Ovary (tissue), 10 donors: ENCODE measurements at places on chromosomes 6 and 20. TPM values are rescaled to one million over a fixed set of nuclear protein-coding genes. Genes with fewer than 3 reads are reported as not detected.
A peak's percentile ranks its signal among the peaks of the same experiment; 100 is the strongest.

DNA sequence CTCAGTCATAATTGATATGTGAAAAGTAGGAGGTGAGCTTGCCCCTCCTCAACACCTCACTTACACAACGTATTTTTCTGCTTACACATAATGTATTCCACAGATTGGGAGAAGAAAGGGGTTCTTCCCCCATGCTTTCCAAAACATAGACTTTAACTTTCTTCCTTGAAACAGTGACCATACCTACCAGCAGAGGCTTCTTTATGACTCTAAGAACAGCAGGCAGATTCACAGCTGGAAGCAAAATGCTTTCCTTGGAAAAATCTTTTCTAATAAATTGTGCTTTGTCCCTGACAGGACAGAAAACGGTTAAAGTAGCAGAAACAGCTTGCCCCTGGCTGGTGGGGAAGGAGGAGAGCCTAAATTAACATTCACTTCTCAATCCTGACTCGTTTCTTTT, 629.1 kb upstream of the IMPG1 start:
- no peak overlapping the region for H3K27ac ChIP-seq
- H3K4me1 ChIP-seq: no peaks in the 10 kb centered on the region
- no peaks in the 10 kb centered on the region for H3K36me3 ChIP-seq
- DNase-seq: no peak
- H3K4me3 ChIP-seq: no peak overlapping the region

- no peaks in the 10 kb centered on the region for H3K36me3 ChIP-seq
- no peaks in the 10 kb centered on the region for H3K4me1 ChIP-seq
- H3K4me3 ChIP-seq: no peak overlapping the region
- DNase-seq: no peak
These were observed 215.5 kb upstream of the SNX9 start for GRCh38 chr6:157607317-157608109.

DNA sequence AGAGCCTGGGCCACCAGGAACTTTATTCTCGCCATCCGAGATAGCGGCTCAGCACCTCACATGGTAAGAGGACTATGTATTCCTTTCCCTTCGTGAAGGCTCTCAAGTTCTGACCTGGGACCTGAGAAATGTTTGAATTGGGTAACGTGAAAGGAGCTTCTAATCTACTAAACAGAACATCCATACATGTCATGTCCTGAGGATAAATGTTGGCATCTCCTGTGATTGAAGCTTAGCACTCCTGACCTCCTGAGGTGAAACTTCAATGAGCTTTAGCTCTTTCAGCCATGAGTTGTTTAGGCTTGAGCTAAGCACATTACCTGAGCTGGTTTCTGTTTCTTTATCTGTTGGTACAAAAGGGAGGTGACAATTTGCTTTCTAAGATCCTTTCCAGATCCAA, 280.9 kb downstream of the PACRG start:
- no peaks in the 10 kb centered on the region for H3K4me1 ChIP-seq
- no peak overlapping the region for H3K27ac ChIP-seq
- DNase-seq: no peak
- H3K4me3 ChIP-seq: no peak overlapping the region
- H3K27me3 ChIP-seq: no peaks in the 10 kb centered on the region
- no peaks in the 10 kb centered on the region for H3K36me3 ChIP-seq

DNA sequence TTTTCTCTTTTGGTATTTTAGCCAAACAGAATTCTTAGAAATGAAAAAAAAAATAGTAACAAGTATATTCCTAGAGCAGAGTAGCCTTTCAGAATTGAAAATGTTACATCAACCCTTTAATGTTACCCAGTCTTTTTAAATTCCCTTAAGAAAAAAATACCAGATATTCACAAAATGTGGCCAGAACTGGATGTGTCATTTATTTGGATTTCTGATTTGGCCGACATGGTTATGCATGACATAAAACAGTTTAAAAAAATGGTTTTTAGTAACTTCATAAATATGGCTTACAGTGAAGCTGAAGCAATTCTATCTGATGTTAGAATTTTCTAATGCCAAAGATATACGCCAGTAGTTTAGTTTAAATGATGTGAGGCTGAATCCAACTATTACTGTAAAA, 112.0 kb downstream of the ATXN1 start:
- H3K36me3 ChIP-seq: no peaks in the 10 kb centered on the region
- no peaks in the 10 kb centered on the region for H3K27me3 ChIP-seq
- H3K4me3 ChIP-seq: no peak overlapping the region
- no peak overlapping the region for H3K27ac ChIP-seq
- DNase-seq: no peak

DNA sequence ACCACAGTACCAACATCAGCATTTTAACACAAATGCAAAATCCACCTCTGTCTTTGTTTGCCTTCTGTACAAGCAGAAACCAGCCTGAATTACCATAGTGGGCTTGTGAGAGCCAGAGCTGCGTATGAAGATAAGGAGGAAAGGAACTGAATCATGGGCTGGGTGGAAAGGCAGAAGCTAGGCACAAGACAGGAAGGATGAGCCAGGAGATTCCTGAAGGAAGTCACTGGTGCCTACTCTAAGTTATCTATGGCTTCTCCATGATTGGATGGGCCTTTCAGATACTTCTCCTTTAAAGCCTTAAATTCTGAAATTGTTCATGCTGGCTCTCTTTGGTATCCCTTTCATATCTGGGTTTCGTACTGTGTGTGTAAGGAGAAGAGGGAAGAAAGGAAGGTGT, 140.6 kb downstream of the LCA5 start:
- H3K4me1 ChIP-seq: no peaks in the 10 kb centered on the region
- no peaks in the 10 kb centered on the region for H3K36me3 ChIP-seq
- no peaks in the 10 kb centered on the region for H3K27me3 ChIP-seq
- no peak for DNase-seq
- no peak overlapping the region for H3K4me3 ChIP-seq
- no peak overlapping the region for H3K27ac ChIP-seq

DNA sequence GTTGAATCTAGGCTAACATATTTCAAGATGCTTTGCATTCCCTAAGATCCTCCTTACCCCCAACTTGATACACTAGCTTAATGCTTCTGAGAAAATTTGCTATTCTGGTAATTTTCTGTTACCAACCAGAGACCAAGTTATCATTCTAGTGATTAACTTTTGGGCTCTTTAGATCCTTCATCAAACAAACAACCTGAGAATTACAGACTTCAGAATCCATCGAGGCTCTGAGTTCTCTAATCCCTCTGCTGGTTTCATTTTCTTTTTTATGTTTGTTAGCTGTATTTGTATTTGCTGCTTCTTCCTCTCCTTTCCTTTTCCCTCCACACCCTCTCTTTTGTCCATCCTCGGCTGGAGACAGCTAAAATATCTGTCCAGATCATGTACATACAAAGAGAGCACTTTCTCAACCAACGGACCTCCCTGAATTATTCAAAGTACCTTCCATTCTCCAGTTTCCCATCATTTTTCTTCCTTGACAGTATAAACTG, 98.7 kb upstream of the RIPOR2 start:
- H3K36me3 ChIP-seq: no peaks in the 10 kb centered on the region
- no peaks in the 10 kb centered on the region for H3K4me1 ChIP-seq
- no peak overlapping the region for H3K27ac ChIP-seq
- H3K4me3 ChIP-seq: peak overlapping the region; percentile 6

DNA sequence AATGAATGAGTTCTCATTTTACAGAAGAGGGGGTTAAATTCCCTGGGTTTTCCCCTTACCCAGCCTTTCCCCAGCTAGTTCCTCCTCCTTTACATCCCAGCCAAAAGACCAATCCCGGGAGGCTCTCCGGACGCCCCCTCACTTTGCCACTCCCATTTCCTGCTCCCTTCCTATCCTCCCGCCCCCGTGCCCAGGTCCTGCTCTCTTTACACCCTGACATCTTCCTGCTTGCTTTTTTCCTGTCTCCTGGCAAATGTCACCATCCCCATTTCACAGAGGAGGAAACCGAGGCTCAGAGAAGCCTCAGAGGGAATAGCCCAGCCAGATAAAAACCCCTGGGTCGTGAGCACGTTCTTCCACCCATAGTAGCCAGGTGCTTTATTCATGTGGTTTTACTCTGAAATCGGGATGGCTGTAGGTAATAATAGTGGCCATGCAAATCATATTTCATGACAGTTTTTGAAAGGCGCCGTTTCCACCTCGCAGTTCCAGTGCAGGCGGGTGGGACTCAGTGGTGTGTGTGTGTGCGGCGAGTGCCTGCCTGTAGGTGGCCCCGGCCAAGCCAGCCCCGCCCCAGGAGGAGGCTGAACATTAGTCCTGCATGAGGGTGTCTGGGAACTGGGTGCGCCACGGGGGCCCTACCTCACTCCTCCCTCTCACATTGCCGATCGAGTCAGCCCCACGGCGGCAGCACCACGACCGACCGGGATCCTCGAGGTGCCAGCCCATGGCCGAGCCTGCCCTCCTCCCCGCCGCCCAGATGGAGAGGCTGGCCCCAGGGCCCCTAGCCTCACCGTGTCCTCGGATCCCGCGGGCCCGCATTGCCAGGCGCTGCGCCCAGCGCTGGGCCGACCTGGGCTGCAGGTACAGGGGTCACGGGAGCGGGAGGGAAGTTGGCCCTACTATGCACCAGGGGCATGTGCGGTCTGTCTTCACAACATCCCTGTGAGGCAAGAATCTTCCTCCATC, at the start of gene ARHGAP40:
Gene ARHGAP40, plus strand, starts transcription at position 594 of the 969 bp plus-strand sequence.
- H3K4me1 ChIP-seq: no peaks in the 10 kb centered on the region
- H3K4me3 ChIP-seq: no peak within 1 kb of the TSS
- no peak within 1 kb of the TSS for H3K27ac ChIP-seq
- H3K27me3 ChIP-seq: no peaks in the 10 kb centered on the region

GRCh38 chr6:30411515-30412207, 66.7 kb downstream of the RPP21 start:
- H3K36me3 ChIP-seq: no peaks in the 10 kb centered on the region
- no peak for DNase-seq
- no peak overlapping the region for H3K4me3 ChIP-seq
- no peak overlapping the region for H3K27ac ChIP-seq

DNA sequence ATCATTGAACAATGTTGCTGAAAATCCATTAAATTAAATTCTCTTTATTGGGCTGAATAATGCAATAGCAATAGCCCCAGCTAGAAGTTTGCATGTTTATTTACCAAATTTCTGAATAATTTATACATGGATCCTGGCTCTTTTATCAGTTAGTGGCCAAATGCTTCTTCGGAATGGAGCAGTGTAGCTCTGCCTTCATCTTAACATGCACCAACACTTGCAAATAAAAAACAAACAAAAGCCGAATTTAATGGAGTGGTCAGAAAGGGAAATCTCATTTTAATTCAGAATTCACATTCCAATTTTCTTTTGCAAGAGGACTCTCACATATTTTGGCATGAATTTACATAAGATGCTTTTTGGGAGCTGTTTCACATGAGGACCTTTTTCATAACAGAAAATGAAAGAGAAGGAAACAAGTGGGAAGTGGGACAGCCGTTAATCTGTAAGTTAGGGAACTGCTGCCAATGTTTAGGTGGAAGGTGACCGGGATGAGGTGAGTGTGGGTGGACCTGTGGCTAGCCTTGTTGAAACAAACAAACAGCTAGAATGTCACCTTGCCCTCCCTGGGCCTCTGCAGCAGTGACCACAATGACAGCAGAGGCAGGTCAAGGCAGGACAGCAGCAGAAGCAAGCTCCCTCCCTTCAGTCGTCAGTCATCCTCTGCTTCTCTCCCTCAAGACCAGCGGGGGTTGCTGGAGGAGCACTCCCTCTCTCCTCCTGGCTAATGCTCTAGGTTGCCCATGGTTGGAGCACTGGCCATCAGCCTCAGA, 73.2 kb downstream of the INSM1 start:
- H3K27me3 ChIP-seq: no peaks in the 10 kb centered on the region
- H3K27ac ChIP-seq: no peak overlapping the region
- no peak for DNase-seq
- H3K4me3 ChIP-seq: no peak overlapping the region
- no peaks in the 10 kb centered on the region for H3K36me3 ChIP-seq

GRCh38 chr20:62111148-62111547, 11.1 kb upstream of the LSM14B start:
- no peaks in the 10 kb centered on the region for H3K27me3 ChIP-seq
- DNase-seq: no peak
- H3K36me3 ChIP-seq: no peaks in the 10 kb centered on the region

DNA sequence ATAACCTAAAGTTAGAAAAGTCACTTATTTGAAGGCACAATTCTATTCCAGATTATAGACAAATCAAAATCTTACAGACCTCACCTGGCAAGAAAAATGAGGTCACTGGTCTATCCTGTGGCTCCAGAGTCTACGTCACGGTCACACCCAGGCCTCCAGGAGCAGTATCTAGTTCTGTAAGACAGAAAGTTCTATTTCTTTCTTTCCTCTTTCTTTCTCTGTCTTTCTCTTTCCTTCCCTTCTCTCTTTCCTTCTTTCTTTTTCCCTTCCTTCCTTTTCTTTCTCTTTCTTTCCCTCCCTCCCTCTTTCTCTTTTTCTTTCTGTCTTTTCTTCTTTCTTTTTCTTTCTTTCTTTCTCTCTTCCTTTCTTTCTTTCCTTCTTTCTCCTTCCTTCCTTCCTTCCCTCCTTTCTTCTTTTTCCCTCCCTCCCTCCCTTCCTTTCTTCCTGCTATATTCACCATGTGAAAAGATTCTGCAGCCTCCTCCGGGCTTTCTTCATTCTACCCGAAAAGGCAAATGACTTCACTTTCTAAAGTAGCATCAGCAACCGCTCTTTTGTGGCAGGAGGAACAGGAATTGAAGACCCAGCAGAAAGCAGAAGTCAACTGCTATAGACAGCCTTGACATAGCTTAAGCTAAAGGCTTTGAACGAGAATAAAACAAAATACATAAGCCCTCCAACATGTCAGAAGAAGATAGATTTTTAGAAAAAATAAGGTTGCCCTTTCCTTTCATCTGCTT, 83.9 kb upstream of the SIRPG start:
- no peaks in the 10 kb centered on the region for H3K36me3 ChIP-seq
- H3K27me3 ChIP-seq: no peaks in the 10 kb centered on the region
- no peak overlapping the region for H3K4me3 ChIP-seq
- no peak overlapping the region for H3K27ac ChIP-seq
- H3K4me1 ChIP-seq: no peaks in the 10 kb centered on the region

DNA sequence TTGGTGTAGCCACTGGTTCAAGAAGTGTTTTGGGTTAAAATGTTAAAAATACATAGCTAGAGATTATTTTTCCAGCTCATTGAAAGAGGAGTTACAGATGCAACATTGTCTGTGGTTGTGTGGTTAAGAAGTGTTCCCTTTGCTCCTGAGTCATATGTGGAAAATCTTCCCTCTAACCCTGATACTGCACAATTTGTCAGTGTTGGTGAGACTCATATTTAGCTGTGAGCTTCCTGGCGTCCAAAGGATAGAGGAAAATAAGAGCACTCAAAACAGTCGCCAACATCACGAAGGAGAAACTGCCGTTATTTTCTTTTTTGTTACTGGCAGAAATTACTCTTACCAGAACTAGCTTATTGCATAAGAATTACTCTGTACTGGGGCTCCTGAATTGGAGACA, 250.4 kb downstream of the CDH4 start:
- H3K4me3 ChIP-seq: no peak overlapping the region
- no peaks in the 10 kb centered on the region for H3K4me1 ChIP-seq
- DNase-seq: no peak
- no peaks in the 10 kb centered on the region for H3K27me3 ChIP-seq

- no peak overlapping the region for H3K27ac ChIP-seq
- no peaks in the 10 kb centered on the region for H3K36me3 ChIP-seq
- H3K27me3 ChIP-seq: no peaks in the 10 kb centered on the region
- no peak for DNase-seq
- peaks cover 28% of the 10 kb centered on the region for H3K4me1 ChIP-seq
These were observed 37.9 kb downstream of the TRAM2 start for GRCh38 chr6:52538901-52539354.

- H3K4me3 ChIP-seq: no peak overlapping the region
- no peak for DNase-seq
- H3K36me3 ChIP-seq: no peaks in the 10 kb centered on the region
- H3K4me1 ChIP-seq: no peaks in the 10 kb centered on the region
These were observed 48.7 kb upstream of the HEY2 start for GRCh38 chr6:125700581-125701353.

- no peak overlapping the region for H3K27ac ChIP-seq
- no peaks in the 10 kb centered on the region for H3K4me1 ChIP-seq
- H3K27me3 ChIP-seq: no peaks in the 10 kb centered on the region
- no peak overlapping the region for H3K4me3 ChIP-seq
- no peak for DNase-seq
These were observed 239.9 kb downstream of the TSHZ2 start for GRCh38 chr20:53212018-53212417.

SAMHD1 gene
- polyA plus RNA-seq: 184 TPM

SLC35D3 gene
- not detected for polyA plus RNA-seq

PAK5 gene
- polyA plus RNA-seq: 0.47 TPM
